ENCODE measurements at places on chromosomes 1 and 21. TPM values are rescaled to one million over a fixed set of nuclear protein-coding genes. Genes with fewer than 3 reads are reported as not detected.

- H3K4me3 ChIP-seq = no peak overlapping the region
- peak overlapping the region; percentile 72 for H3K27ac ChIP-seq
- peaks cover 16% of the 10 kb centered on the region for H3K4me1 ChIP-seq
Measured at GRCh38 chr1:202101184-202101583, 21.5 kb upstream of the GPR37L1 start.

GRCh38 chr1:227234998-227235405 is 83.3 kb downstream of the CDC42BPA start:
- H3K36me3 ChIP-seq = no peaks in the 10 kb centered on the region
- no peaks in the 10 kb centered on the region for H3K4me1 ChIP-seq
- no peak overlapping the region for H3K4me3 ChIP-seq

GRCh38 chr1:3323796-3324703 is 130.4 kb upstream of the ARHGEF16 start:
- H3K27me3 ChIP-seq = no peaks in the 10 kb centered on the region
- H3K4me3 ChIP-seq = no peak overlapping the region
- H3K27ac ChIP-seq = no peak overlapping the region
- no peak for DNase-seq
- peaks cover 35% of the 10 kb centered on the region for H3K4me1 ChIP-seq

DNA sequence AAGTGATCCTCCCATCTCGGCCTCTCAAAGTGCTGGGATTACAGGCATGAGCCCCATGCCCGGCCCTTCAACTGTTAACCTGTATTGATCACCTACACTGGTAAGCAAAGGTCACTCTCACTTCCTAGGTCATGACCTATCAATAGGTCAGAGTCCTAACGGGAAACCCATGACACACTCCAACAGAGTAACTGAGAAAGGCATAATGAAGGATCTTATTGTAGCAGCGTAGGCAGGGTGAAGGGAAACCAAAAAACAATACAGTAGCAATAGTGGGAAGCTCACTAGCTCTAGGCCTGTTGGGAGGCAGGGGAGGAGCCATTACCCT is 19.5 kb upstream of the IFNAR1 start:
- DNase-seq = no peak
- peaks cover 4% of the 10 kb centered on the region for H3K27me3 ChIP-seq
- peaks cover 17% of the 10 kb centered on the region for H3K4me1 ChIP-seq
- no peak overlapping the region for H3K4me3 ChIP-seq
- no peak overlapping the region for H3K27ac ChIP-seq

The RPAP2 gene
- 31.9 TPM for total RNA-seq

- no peak for DNase-seq
- H3K27ac ChIP-seq = no peak overlapping the region
- no peaks in the 10 kb centered on the region for H3K36me3 ChIP-seq
- H3K4me1 ChIP-seq = peaks cover 12% of the 10 kb centered on the region
- H3K4me3 ChIP-seq = no peak overlapping the region
Measured at GRCh38 chr1:37922767-37923550, 23.9 kb downstream of the INPP5B start.

The LCE1C gene
- not detected for total RNA-seq

GRCh38 chr21:39968010-39968409 is 100.8 kb downstream of the PCP4 start:
- H3K36me3 ChIP-seq = no peaks in the 10 kb centered on the region
- H3K4me1 ChIP-seq = peaks cover 16% of the 10 kb centered on the region
- peaks cover 2% of the 10 kb centered on the region for H3K27me3 ChIP-seq
- no peak for DNase-seq
- H3K4me3 ChIP-seq = no peak overlapping the region
- no peak overlapping the region for H3K27ac ChIP-seq

The CFAP74 gene
- 1.5 TPM for total RNA-seq

- H3K4me3 ChIP-seq = no peak overlapping the region
- no peaks in the 10 kb centered on the region for H3K36me3 ChIP-seq
- peaks cover 8% of the 10 kb centered on the region for H3K4me1 ChIP-seq
- no peak for DNase-seq
- peaks cover 30% of the 10 kb centered on the region for H3K27me3 ChIP-seq
Measured at GRCh38 chr1:221435504-221435904, 306.4 kb downstream of the DUSP10 start.

DNA sequence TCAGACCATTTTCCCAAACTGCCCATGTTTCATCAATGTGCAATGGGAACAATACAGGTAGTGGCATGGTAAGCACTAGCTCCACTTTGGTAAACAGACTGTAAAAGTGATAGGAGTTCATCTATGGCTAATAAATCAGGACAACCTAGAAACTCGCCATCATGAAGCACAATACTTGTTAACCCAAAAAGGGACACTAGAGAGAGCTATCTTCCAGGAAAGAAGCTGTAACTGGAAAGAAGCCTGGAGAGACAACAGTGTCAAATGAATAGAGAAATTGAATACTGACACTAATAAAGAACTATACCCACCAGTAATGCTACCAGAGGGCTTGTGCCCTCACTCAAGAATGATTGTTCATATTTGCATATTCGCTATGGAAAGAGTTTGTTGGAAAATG is 164.7 kb upstream of the RGS18 start:
- no peak overlapping the region for H3K27ac ChIP-seq
- no peaks in the 10 kb centered on the region for H3K4me1 ChIP-seq
- H3K4me3 ChIP-seq = no peak overlapping the region
- no peak for DNase-seq

DNA sequence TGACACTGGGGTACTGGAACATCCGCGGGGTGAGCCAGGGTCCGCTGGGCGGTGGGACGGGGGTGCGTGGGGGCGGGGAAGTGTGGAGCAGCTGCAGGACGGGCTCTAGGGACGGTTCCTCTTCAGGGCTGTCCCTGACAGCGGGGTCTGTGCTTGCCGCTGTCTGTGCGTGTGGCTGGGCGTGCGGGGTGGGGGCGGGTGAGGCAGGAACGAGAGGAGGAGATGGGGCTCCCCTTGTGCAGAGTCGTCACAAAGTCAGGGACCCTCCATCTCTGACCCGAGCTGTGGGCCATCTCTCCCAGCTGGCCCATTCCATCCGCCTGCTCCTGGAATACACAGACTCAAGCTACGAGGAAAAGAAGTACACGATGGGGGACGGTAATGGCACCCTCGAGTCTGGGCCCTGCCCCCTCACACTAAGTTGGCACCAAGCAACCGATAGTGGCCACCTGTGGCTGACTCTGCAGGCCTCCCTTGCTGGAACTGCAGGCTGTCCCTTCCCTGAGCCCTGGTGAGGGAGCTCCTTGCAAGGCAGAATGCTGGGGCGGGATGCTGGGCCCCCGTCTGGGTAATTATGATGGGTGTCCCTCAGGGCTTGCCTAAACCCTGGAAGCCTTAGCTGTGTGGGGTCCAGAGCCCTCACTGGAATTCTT is 392 bp downstream of the GSTM2 start:
- peak overlapping the region; percentile 87 for H3K4me3 ChIP-seq
- DNase-seq = no peak
- H3K4me1 ChIP-seq = peaks cover 12% of the 10 kb centered on the region
- no peaks in the 10 kb centered on the region for H3K27me3 ChIP-seq
- peaks cover 15% of the 10 kb centered on the region for H3K36me3 ChIP-seq

The LGR6 gene
- total RNA-seq = 6.9 TPM

The S100A14 gene
- 266 TPM for total RNA-seq

DNA sequence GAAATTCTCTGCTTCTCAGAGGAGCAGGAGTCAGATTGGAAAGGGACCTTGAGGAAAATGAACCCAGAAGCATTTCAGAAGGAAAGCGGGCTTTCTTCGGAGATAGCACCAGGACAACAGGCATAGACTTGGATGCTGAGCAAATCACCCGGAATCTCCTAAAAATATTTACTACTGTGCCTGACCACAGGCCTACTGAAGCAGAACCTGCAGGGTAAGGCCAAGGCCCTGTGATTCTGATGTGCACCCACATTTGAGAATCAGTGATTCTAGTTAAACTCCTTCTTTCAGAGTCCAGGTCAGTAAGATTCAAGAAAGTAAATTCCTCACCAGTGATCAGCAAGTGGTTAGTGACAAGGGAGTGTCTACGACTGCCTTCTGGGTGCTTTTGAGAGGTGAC is 307.3 kb upstream of the DUSP10 start:
- peak overlapping the region; percentile 19 for H3K27ac ChIP-seq
- H3K27me3 ChIP-seq = peaks cover 7% of the 10 kb centered on the region
- no peak overlapping the region for H3K4me3 ChIP-seq

GRCh38 chr1:246789454-246790339 is 65.5 kb downstream of the SCCPDH start:
- H3K36me3 ChIP-seq = no peaks in the 10 kb centered on the region
- H3K27ac ChIP-seq = no peak overlapping the region
- no peak for DNase-seq
- H3K4me3 ChIP-seq = peak overlapping the region; percentile 27

The AADACL3 gene
- not detected for total RNA-seq

The RHD gene
- not detected for total RNA-seq

- peaks cover 8% of the 10 kb centered on the region for H3K4me1 ChIP-seq
- no peak for DNase-seq
- H3K27me3 ChIP-seq = peaks cover 10% of the 10 kb centered on the region
- no peak overlapping the region for H3K4me3 ChIP-seq
- H3K27ac ChIP-seq = no peak overlapping the region
- H3K36me3 ChIP-seq = peaks cover 9% of the 10 kb centered on the region
Measured at GRCh38 chr1:245437369-245438062, 282.7 kb downstream of the KIF26B start.

- H3K4me3 ChIP-seq = no peak overlapping the region
- H3K4me1 ChIP-seq = no peaks in the 10 kb centered on the region
- H3K27me3 ChIP-seq = no peaks in the 10 kb centered on the region
- H3K27ac ChIP-seq = no peak overlapping the region
- DNase-seq = no peak
Measured at GRCh38 chr1:209256766-209257350, 326.7 kb upstream of the CAMK1G start.

DNA sequence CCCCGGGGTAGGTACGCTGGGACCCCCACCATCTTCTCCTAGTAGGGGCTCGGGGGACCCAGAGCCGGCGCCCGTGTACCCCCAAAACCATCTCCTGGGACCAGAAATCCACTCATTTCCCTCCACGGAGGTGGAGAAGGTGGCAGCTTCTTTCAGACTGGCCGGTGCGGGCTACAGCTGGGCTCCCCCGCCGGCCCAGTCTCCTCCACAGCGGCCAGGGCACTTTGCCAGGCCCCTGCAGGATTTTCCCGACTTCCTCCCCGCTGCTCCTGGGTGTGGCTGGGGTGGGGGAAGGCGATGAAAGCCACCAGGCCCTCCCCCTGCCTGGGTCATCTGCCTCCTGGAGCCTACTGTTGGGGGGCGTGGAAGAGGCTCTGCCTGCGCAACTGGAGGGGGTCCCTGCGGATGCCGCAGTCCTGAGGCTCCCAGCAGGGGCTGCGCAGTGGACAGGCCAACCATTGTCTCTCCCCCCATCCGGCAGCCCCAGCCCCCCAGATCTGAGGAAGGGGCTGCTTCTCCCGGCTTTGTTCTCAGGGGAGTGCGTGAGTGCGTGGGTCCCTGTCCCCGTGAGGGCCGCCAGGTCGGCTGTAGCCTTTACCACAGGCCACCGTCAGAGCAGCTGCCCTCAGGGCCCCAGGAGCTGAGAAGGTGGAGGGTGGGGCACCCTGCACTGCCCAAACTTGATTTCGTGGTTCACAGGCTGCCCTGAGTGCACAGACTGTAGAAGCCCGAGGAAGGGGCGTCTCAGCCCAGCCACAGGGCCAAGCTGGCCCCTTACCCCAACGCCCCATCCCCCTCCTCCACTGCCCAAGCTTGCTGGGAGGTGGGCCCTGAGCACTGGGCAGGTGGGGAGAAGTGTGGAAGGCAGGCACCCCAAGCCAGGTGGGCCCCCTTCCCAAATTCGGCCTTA is 1.3 kb downstream of the AGRN start:
- no peak for DNase-seq
- H3K27ac ChIP-seq = peak overlapping the region; percentile 69
- H3K4me3 ChIP-seq = peak overlapping the region; percentile 80

DNA sequence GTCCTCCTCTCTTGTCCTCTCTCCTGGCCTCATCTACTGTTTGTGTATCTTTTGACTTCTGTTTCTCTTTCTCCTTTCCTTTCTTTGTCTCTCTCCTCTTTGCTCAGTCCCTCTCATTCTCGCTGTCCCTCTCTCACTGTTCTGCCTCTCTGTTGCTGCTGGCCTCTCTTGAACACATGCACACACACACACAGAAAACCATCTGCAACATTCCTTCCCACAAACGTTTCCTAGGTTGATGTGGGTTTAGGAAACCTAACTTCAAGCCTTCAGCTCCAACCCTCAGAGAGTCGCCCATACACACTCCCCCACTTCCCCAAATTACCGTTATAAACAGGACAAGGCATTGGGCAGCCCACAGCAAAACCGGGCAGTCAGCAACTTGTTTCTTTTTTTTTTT is 10.9 kb upstream of the SSBP3 start:
- DNase-seq = no peak
- H3K36me3 ChIP-seq = no peaks in the 10 kb centered on the region
- no peak overlapping the region for H3K4me3 ChIP-seq

- H3K4me1 ChIP-seq = peaks cover 19% of the 10 kb centered on the region
- no peak for DNase-seq
- H3K27me3 ChIP-seq = no peaks in the 10 kb centered on the region
- no peak overlapping the region for H3K27ac ChIP-seq
- no peaks in the 10 kb centered on the region for H3K36me3 ChIP-seq
- H3K4me3 ChIP-seq = no peak overlapping the region
Measured at GRCh38 chr1:116330846-116331245, 42.2 kb upstream of the ATP1A1 start.

The OR10J1 gene
- total RNA-seq = not detected

DNA sequence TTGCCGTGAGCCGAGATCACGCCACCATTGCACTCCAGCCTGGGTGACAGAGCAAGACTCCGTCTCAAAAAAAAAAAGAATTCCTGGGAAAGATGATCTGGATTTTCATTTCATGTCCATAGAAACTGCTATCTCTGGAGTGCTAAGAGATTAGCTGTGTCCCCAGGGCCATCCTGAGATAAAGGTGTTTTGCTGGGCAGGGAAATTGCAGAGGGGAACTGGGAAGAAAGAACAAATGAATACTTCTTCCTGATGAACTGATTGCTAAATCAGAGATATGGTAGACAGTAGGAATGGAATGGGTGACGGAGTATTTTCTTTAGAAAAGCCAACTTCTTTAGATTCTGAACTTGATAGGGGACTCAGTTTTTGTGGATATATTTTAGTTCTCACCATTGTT is 19.2 kb downstream of the SNRPE start:
- no peak overlapping the region for H3K27ac ChIP-seq
- H3K27me3 ChIP-seq = no peaks in the 10 kb centered on the region
- peaks cover 14% of the 10 kb centered on the region for H3K36me3 ChIP-seq

The CYYR1 gene
- total RNA-seq = 5.2 TPM

DNA sequence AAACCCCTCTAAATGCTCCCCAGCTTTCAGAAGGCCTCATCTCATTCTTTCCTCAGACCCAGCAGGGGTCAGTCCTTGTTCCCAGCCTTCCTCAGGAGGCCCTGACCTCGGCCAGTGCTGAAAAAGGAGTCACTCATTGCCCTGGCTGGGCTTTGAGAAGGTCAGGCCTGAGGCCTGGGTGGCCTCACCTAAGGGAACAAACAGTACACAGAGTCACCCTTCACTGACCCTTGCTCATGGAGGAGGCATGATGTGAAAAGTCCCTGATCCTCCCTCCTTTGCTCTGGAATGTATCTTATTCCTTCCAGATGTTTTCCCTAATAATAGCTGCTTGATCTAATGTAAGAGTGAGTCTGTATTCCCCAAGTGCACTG is 117.7 kb upstream of the SLC44A3 start:
- H3K36me3 ChIP-seq = peaks cover 10% of the 10 kb centered on the region
- H3K27me3 ChIP-seq = no peaks in the 10 kb centered on the region
- H3K4me1 ChIP-seq = peaks cover 43% of the 10 kb centered on the region
- H3K4me3 ChIP-seq = no peak overlapping the region
- peak overlapping the region; percentile 52 for H3K27ac ChIP-seq
